ENCODE measurements at places on chromosomes 6 and 20. TPM values are rescaled to one million over a fixed set of nuclear protein-coding genes. Genes with fewer than 3 reads are reported as not detected.

The APCDD1L gene
- total RNA-seq = not detected

DNA sequence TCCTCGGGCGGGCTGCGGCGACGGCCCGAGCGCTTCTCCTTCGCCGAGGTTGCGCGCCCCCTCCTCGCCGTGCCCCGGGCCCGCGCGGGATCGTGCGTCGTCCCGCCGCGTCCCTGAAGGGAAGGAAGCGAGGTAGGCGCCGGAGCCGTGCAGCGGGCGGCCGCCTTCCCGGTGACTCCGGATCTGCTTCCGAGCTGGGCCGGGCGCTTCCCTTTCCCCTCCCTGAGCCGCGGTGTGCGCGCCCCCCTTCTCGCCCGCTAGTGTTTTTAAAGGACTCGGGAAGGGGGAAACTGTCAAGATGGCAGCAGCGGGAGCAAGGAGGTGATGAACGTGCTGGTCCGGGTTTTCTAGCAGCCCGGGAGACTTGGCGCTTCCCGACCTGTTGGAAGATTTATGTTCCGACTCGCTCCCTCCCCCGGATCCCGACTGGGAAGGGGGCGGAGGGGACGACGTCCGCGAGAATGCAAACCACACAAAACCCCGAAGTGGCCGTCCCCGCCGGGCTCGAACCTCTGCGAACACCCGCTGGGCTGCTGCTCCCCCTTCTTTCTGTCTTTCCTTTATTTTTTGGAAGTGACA lies 744 bp upstream of the FOXO3 start:
- H3K4me3 ChIP-seq = peak overlapping the region; percentile 86
- H3K4me1 ChIP-seq = no peaks in the 10 kb centered on the region
- no peaks in the 10 kb centered on the region for H3K36me3 ChIP-seq
- peak overlapping the region; percentile 97 for H3K27ac ChIP-seq

The HSPA1L gene
- total RNA-seq = 1.3 TPM

The BTNL2 gene
- not detected for total RNA-seq

DNA sequence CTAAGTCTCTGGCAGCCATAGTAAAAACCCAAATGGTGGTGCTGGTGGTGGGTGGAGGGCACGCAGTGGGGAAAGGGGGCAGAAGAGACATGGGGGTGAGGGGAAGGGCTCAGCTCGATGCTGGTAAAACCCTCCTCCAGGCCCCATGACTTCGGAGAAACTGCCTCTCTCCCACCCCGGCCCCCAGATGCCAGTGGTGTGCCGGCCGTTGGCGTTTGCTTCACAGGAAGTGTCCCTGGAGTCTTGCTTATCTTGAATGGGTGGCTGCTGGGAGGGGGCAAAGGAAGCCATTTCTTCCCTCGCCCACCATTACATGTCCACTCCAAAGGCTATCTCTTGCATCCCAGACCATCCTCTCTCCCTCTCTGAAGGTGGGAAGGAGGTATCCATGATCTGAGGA lies 25.4 kb downstream of the VEGFA start:
- H3K4me1 ChIP-seq = no peaks in the 10 kb centered on the region
- no peak overlapping the region for H3K27ac ChIP-seq
- DNase-seq = no peak
- H3K27me3 ChIP-seq = no peaks in the 10 kb centered on the region
- no peak overlapping the region for H3K4me3 ChIP-seq

GRCh38 chr6:121055572-121056163 lies 278.6 kb downstream of the TBC1D32 start:
- DNase-seq = no peak
- H3K27ac ChIP-seq = no peak overlapping the region
- no peaks in the 10 kb centered on the region for H3K36me3 ChIP-seq
- H3K27me3 ChIP-seq = no peaks in the 10 kb centered on the region

DNA sequence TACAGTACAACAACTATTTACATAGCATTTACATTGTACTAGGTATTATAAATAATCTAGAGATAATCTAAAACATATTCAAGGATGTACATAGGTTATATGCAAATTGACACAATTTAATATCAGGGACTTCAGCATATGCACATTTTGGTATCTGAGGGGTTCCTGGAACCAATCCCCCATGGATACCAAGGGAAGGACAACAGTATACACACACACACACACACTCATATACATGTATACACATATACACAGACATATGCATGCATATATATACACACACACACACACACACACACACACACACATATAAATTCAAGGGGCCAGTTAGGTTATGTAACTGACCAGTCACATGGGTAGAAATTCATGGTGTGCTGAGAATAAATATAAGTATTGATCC lies 24.9 kb downstream of the ADGRF5 start:
- H3K36me3 ChIP-seq = no peaks in the 10 kb centered on the region
- no peaks in the 10 kb centered on the region for H3K27me3 ChIP-seq
- no peak for DNase-seq
- H3K27ac ChIP-seq = no peak overlapping the region

The TMEM14B gene
- total RNA-seq = 102 TPM

Measured in breast epithelium (tissue), 4 donors.